ENCODE measurements at places on chromosomes 11 and 22.

DNA sequence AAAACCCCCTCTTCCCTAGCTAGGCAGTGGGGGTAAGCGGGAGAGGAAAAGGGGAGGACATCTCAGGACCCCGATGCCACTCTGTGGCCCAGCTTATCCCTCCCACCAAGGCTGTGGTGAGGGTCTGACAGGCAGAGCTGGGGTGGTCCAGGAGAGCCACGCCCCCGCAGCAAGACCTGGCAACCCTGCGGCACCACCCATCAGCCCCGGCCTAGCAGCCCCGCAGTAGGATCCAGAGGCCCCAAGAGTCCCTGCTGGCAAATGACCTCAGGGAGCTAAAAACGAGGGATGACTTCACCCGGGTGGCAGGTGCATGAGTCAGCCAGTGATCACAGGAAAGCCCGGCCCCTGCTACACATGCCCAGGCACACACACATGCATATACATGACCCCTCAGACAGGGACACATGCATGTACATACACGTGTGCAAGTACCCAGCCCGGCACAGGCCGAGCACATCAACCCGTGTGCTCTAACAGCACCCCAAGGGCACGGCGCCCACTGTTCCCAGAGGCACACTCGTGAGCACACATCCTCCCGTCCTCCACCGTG is 32.3 kb downstream of the ARVCF start:
- DNase-seq: peak; percentile 75

- no peak for DNase-seq
Measured at GRCh38 chr11:80958361-80958760, 1517.5 kb upstream of the TENM4 start.

GRCh38 chr22:45738206-45738605 is 66.6 kb downstream of the ATXN10 start:
- no peak for DNase-seq

- DNase-seq: no peak
Measured at GRCh38 chr11:111047374-111047773, 198.2 kb upstream of the POU2AF2 start.

DNA sequence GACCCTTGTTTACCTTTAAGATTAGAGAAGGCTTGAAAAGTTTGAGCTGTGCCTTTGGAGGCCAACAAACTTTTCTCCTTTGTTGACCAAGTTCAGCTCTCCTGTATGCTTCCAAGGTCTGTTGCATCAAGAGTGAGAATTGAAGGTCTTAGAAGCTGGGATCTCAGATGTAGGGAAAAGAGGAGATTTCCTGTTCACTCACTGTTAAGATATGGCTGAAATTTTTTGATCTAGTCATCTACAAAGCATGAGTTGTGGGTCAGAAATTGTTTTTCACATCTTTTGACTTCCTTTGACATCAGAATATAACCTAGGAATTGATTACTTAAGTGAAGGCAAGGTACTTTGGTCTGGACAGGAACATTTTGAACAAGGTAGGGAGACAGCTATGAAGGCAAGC is 12.1 kb downstream of the OR51B4 start:
- DNase-seq: no peak

DNA sequence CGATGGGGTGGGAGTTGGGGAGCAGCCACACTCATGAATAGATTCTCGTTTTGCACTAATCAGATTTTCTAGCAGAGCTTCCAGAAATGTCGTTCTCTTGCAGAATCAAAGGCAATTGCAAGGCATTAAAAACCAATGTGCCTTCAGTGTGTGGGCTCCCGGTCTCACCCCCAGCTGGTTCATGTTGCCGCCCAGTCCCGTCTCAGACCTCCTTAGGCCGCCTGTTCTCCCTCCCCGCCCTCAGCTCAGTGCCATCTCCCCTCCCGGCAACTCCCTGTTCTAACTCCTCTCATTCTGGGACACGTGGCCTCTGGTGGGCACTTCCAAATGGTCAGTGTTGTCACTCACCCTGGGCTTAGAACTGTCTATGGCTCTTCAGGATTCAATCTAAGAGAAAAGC is 42.5 kb upstream of the SMIM38 start:
- no peak for DNase-seq

DNA sequence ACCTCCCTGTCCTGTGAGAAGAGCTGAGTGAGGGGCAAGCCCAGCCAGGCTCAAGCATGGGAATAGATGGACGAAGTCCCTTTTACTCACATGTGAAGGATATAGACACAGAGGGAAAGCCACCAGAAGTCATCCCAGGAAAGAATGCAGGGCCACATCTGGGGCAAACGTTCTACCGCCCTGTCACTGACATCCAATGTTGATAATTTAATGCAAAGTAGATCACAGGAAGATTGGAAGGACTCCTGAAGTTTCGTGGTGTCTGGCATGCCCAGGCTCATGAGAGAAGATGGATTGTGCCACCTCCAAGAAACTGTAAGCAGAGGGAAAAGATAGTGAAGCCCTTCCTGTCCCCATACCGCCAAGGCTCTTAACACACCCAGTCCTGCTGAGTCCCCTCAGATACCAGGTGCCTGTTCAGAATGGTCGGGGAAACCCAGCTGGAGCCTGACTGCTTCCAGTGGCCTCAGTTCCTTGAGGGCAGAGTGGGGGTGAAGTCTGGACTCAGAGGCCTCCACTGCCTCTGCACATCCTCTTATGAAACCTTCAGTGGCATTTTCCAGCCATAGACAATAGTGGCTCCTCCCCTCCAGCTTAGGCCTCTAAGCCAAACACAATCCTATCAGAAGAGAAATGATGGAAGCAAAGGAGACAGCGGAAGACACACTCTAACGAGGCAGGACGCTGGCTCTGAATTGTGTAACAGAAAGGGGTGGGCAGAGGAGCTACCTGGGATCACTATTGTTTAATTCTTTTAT is 7.5 kb upstream of the STK33 start:
- DNase-seq: no peak

DNA sequence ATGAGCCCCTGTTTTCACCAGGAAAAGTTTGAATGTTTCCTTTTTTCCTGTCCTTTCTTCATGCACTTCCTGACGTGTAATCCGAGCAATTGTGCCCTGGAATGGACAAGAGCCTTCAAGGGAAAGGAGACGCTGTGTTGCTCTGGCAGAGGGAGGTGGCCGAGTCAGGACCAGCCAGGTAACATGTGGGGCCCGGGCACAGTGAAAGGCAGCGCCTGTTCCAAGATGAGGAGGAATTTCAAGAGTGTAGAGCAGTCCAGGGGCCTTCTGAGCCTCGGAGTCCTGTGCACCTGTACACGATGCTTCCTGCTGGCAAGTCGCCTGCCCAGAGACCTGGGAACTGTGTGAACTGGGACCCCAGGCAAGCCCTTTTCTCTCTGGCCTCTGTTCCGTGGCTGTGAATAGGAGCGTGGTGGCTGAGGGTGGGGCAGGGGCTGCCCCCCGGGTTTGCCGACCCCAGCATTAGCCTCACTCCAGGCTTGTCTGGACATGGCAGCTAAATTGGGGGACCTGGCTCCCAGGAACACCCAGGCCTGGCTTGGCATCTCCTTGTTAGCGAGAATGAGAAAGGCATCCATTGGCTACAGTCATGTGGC is 92.0 kb downstream of the MYEOV start:
- DNase-seq: no peak

- no peak for DNase-seq
Measured at GRCh38 chr11:75845324-75845723, 30.3 kb downstream of the UVRAG start.

- no peak for DNase-seq
Measured at GRCh38 chr11:20211691-20212090, 51.4 kb upstream of the DBX1 start.

DNA sequence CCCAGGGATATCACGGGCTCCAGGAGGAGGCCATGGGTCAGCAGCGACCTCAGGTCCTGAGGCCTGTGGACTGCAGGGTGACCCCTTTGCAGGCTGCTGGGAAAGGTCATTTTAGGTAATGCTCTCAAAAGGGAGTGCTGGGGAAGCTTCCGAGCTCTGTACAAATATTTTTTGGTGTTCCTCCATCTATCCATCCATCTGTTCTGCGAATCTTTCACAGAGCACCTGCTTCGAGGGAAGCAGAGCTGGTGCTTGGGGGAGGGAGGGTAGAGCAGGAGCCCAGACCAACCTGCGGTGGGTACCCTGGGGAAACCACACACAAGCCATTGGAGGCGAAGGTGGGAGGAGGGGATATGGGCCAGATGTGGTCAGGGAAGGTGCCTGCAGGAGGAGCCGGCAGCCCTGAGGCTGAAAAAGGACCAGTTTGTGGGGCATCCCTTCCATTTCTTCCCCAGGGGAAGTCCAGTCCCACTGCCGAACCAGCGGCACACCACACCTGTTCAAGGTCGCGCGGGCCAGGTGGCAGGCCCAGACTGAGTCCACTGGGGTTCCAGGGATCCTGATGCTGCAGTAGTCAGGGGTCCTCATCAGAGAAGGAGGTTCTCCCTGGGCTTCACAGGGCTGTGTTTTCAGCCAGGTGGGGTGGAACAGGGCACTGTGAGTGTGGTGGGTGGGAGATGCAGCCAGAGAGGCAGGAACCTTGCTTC is 13.1 kb downstream of the GNAZ start:
- no peak for DNase-seq

Data from adrenal gland (tissue), 19 donors.